ENCODE measurements at places on chromosomes 7 and 10.
A peak's percentile ranks its signal among the peaks of the same experiment; 100 is the strongest.

GRCh38 chr10:14478604-14479003 lies 147.9 kb upstream of the FRMD4A start:
- peak; percentile 84 for DNase-seq

GRCh38 chr7:31091924-31092434 lies 39.9 kb downstream of the ADCYAP1R1 start:
- DNase-seq = no peak

DNA sequence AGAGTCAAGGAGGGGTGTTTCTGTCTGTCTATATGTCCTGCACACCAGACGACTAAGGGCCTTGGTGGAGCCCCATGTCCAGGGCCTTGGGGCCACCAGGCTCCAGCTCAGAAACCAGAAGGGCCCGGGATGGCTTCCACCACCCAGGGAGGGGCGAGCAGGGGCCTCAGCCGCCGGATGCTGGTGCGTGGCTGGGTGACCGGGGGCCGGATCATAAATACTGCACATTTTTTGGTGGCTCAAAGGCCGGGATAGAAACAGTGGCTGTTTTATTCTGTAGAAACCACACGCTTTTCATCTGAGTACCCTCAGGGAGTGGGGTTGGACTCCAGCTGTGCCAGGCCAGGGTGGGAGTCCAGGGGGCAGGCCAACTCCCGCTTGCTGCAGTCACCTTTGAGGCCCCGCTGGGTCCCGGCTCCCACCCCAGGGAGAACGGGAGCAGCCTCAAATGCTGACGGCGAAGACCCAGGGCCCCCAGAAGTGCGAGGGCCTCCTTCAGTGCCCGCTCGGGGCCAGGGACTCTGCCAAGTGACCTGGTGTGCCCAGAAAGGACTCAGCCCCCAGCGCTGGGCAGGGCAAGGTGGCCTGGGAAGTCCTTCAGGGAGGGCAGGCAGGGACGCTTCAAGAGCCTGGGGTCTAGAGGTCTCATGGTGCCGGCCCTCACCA lies 28.2 kb downstream of the PDGFA start:
- no peak for DNase-seq

DNA sequence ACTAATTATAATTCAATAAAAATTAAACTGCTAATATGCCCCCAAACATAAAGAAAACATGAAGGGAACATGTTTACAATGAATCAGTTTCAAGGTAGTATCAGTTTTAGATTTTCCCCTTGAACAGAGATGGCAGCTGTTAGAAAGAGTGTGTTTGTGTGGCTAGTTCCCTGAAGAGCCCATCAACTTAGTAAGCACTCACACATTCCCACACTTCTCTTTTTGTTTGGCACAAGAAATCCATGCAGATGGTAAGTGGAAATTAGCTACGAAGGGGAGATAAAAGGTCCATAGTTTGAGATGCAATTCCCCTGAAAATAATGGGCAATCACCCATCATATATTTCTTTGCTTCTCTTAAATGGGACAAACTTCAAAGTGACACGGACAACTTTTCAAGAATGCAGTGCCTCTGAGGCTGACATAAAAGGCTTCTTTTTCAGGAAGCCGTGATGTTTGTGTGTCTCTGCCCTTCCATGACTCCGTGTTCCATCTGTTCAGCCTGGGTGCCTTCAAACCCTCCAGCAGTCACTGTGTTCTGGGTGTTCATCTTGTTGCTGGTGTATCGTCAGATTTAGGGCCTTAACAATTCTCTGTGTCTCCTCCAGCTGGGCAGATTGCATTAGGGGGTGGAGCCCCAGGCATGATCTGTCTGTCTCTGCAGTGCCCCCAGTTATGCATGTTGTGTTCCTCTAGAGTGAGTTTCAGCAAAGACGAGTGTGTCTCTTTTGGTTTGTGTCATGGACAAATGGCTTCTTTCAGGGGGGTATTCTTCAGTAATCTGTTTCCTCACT lies 259.5 kb upstream of the NPY start:
- no peak for DNase-seq

GRCh38 chr10:116159197-116159596 lies 113.8 kb downstream of the GFRA1 start:
- DNase-seq = no peak

GRCh38 chr7:54339073-54339472 lies 203.1 kb upstream of the VSTM2A start:
- peak; percentile 3 for DNase-seq

- DNase-seq = peak; percentile 80
Measured at GRCh38 chr10:80493522-80494051, 39.5 kb downstream of the TSPAN14 start.

DNA sequence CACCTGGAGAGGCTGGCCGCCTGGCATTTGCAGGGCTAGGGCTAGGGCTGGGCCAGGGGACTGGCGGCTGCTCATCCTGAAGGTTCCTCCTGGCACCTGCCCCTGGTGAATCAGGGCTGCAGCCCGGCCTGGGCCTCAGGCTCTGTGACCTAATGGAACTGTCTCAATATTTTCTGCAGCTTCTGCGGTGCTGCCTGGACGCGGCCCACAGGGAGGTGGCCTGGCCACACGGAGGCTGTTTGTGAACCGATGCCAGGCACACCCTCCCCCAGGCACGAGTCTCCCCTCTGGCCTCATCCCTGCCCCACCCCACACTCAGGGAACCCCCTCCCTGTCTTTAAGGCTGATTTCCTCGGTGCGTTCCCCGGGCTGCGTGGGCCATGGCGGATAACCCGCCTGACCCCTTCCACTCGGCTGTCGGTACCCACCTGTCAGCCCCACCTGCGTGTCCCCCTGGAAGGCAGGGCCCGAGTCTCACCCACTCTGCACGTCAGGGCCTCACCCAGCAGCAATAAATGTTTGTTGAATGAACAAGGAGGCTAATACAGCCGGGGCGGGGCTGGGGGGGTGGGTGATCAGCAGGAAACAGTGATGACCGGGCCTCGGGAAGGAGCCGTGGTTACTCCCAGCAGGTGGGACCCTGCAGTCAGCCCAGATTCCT lies 54.5 kb upstream of the DNAJB6 start:
- no peak for DNase-seq

GRCh38 chr7:1301054-1301881 lies 68.6 kb downstream of the UNCX start:
- no peak for DNase-seq

DNA sequence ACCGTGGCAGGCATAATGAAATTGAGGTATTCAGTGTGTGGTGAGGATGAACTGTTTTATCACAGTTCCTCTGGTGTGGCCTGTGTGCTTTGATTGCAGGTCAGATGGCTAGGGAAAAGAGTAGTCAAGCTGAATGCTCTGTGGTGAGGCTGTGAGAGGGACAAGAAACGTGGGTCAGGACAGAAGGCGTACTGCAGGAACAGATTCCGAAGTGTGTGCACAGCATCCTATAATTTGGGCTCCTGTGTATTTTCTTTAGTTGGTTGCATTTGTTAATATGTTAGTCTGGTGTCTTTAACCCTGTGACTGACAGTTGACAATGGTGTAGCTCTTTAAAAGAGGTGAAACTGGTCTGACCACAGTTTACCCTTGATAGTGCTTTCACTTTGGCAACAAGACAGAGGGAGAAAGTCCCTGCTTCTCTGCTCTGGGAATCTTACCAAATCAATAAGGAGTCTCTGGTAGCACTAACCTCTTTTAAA lies 76.5 kb downstream of the AUTS2 start:
- DNase-seq = no peak

DNA sequence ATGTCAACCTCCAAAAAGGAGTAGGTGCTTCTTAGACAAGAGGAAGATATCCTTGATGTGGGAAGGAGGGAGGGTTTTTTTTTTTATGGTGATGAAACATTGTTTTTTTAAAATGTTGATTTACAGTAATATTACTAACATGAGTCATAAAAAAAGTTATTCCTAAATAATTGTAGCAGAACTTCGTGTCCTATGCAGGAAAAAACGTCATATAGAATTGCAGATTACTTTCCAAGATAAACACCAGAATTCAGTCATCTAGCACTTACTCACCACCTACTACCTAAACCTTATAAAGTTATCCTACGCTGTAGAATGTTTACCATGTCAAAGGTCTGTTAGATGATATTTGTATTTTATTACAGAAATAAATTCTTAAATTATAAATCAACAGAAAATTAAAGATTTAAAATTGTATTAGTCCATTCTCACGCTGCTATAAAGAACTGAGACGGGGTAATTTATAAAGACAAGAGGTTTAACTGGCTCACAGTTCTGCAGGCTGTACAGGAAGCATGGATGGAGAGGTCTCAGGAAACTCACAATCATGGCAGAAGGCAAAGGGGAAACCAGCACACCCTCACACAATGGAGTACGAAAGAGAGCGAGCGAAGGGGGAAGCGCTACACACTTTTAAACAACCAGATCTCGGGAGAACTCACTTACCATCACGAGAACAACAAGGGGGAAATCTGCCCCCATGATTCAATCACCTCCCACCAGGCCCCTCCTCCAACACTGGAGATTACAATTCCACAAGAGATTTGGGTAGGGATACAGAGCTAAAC lies 105.2 kb upstream of the NEBL start:
- DNase-seq = no peak

DNA sequence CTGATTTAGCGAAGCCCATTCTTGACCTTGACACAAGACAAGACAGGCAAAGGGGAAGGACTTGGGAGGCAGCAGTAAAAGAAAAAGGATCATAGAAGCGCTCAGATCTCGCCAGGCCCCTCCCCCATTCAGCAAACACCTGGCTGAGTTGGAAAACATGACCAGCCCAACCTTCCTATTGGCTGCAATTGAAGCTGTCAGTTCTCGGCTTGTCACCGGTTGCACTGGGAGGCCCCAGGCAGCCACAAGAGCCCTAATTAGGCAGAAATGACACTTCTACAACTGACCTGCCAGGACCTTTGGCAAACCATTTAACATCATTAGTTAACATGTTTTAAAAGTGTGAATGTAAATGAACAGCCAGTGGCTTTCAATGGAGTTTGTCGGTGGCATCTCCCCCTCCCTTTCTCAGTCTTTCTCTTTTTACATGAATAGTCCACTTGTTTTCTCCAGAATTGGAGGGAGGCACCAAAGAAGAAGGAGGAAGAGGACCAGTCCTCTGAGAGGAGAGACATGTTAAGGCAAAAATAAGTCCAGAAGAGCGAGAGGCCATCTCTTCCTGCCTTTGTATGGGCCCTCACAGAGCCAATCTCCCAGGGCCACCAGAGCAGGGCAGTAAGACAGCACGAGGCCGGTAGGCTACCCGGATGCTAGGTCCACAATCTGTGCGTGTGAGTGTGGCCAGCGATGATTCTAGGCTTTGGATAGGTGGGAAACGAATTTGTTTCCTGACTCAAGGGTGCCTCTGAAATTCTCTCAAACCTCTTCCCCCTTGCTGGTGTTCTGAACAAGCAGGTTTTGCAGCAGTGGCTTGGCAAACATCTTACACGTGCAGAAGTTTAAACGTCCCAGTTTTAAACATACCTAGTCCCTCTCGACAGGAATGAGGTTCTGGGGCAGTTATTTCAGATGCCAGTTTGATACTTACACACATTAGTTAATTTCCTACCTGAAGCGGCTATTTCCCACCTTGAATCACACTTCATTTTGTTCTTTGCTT lies 15.0 kb upstream of the ENO4 start:
- no peak for DNase-seq

GRCh38 chr7:132475669-132476116 lies 100.6 kb downstream of the PLXNA4 start:
- no peak for DNase-seq

DNA sequence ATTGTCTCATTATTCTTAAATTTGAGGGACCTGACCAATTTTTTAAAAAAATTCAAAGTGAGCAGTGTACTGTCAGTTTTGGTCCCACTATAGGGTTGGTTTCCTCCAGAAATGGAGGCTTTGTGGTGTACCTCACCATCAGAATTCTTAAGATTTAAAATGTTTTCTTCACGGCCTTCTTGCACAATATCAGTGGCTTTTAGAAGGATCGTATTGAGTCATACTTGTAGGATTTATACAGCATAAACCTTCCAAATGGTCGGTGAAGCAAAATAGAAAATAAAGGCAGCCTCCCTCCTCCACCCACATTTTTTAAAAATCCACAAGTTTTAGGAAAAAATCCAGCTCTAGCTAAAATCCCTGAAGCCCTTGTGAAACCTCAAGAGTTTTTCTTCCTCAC lies 126.4 kb downstream of the RNLS start:
- DNase-seq = peak; percentile 88

DNA sequence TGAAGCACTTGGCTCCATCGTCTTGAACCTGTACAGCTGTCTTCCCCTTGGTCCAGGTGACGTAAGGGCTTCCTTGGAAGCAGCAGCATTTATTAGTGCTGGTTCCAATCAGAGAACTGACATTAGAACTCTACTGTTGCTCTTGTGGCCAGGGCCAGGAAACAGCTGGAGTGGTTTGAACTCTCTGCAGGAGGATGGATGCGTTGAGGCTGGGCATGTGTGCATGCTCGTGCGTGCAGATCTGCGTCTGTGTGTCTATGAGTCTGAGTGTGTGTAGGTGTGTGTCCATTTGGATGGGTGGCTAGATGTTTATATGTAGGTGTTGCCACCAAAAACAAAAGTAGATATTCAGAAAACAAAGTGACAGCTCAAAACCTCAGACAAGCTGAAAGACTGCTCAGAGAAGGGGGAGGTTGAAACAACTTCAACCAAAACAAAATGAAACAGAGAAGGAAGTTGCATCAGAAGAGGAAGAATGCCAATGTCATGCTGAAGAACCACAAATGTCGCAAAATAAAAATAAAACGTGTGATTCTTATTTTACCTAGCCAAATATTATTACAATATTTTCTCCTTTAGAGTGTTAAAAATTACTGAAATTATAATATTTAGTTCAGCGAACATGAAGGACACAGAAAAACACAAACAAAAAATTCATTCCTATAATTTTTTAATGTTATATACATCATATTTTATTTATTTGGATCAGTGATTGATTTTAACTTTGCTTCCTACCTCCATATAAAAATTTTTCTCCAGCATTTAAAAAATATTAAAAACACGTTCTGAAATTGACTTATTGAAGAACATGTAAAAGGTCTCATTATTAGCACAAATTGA lies 96.1 kb upstream of the MKLN1 start:
- peak; percentile 75 for DNase-seq

DNA sequence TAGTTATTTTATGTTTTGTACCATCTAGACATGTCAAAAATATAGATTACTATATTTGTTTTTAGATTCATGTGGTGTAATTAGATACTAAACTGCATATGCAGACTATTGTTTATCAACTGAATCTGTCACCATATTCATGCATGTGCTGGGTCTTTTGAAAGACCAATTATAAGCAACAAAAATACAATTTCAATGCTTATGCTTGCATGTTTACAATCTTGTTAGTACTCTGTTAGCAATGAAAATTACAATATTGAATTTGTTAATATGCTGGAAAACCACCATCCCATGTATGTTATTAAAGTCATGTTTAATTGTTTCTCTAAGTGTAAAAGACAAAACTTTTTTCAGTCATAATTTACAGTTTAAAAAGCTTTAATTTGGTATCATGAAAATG lies 140.9 kb downstream of the HGF start:
- no peak for DNase-seq

Measured in AG10803 (cell line).